Endodermal cell (in vitro differentiated cells): ENCODE measurements at places on chromosomes 4 and X.

DNA sequence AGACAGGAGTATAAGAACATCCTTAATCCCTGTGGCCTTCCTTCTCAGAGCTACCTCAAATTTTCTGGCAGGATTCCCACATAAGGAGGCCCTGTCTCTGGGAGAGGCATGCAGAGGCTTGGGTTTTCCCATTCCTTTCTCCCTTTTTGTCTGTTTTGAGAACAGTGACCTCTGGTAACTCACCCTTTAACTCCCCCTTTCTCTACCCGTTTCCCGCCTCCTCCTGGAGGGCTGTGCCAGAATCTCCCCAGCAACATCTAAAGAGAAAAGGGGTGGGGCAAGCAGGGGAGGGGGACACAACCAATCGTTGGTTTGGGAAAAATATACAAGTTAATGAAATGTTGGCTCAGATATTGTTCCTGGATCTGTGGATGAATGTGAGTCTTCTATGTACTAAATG, 303.7 kb upstream of the IRS4 start:
- H3K4me1 ChIP-seq = peaks cover 3% of the 10 kb centered on the region
- no peaks in the 10 kb centered on the region for H3K27me3 ChIP-seq
- H3K27ac ChIP-seq = no peak overlapping the region
- no peak overlapping the region for H3K4me3 ChIP-seq
- H3K36me3 ChIP-seq = no peaks in the 10 kb centered on the region
- DNase-seq = peak; percentile 53

DNA sequence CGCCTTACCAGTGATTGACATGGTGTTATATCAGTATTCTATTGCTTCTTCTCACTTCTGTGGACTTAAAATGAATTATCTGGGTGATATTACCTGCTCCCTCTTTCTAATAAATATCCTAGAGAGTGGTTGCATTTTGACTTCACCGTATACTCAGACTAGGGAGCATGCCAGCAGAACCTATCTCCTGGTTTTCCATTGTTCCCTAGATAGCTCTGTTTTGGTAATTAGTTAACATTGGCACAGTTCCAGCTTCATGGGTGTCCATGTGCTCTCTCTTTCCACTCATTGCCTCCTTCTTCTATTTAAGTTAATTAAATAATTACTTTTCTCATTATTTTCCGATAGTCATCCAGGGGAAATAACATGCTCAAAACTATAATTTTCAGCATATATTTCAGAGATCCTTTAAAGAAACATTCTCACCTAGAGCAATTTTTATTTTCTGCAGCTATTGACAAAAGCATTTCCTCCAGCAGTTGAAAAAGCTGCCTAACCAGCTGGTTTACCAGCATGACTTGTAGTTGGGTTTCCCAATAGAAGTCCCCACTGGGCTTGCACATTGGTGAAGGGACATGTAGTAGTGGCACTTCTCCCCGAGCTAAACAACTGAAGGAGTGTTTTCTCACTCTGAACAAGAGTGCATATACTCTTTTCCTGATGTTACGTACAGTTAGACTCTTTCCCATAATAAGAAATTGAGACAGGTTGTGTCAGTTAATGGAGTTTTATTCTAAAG, 27.9 kb upstream of the PAPSS1 start:
- no peaks in the 10 kb centered on the region for H3K36me3 ChIP-seq
- no peak overlapping the region for H3K27ac ChIP-seq
- no peaks in the 10 kb centered on the region for H3K4me1 ChIP-seq
- no peak for DNase-seq
- H3K27me3 ChIP-seq = no peaks in the 10 kb centered on the region

DNA sequence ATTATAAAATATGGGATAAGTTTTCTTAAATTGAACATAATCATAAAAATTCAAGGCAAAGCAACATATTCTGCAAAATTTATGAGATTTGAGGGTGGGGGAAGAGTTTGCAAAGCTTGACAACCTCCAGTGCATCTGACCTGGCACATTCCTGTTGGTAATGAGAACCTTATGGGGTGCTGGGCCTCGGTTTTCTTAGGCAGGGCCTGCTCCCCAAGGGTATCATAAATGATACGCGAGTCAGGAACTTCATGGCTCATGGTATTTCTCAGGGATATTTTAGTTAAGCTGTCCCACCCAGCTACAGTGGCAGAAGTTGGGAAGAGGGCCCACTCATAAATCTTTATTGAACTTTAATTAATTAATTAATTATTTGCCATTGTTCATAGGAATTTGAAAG, 13.2 kb downstream of the AFF2 start:
- H3K27me3 ChIP-seq = no peaks in the 10 kb centered on the region
- no peaks in the 10 kb centered on the region for H3K4me1 ChIP-seq
- no peak overlapping the region for H3K4me3 ChIP-seq
- H3K36me3 ChIP-seq = no peaks in the 10 kb centered on the region

DNA sequence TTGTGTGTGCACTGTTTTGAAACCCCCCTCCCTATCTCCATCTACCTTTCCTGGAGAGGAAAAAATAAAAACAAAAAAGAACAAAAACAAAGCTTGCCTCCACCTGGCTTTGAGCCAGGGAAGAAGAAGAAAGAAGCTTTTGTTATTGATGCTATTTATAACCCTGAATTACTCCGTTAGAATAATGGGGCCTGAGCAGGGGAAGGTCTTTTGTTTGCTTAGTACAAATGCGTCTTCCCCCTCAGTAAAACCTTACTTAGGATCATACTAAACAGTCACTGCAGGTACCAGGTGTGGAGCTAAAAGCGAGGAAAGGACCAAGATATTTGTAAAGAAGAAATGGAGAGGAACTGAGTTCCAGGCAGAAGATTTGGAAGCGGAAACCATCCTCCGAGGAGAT, 352.1 kb downstream of the KCNIP4 start:
- H3K27me3 ChIP-seq = no peaks in the 10 kb centered on the region
- H3K4me3 ChIP-seq = no peak overlapping the region

- H3K4me1 ChIP-seq = no peaks in the 10 kb centered on the region
- no peaks in the 10 kb centered on the region for H3K36me3 ChIP-seq
- no peak overlapping the region for H3K27ac ChIP-seq
- no peak overlapping the region for H3K4me3 ChIP-seq
- H3K27me3 ChIP-seq = no peaks in the 10 kb centered on the region
These were observed 227.2 kb upstream of the MBNL3 start for GRCh38 chrX:132716006-132716405.

GRCh38 chr4:158805635-158806471, 37.0 kb downstream of the FNIP2 start:
- H3K4me3 ChIP-seq = no peak overlapping the region
- no peak overlapping the region for H3K27ac ChIP-seq
- H3K4me1 ChIP-seq = peaks cover 5% of the 10 kb centered on the region
- H3K36me3 ChIP-seq = no peaks in the 10 kb centered on the region
- DNase-seq = no peak

DNA sequence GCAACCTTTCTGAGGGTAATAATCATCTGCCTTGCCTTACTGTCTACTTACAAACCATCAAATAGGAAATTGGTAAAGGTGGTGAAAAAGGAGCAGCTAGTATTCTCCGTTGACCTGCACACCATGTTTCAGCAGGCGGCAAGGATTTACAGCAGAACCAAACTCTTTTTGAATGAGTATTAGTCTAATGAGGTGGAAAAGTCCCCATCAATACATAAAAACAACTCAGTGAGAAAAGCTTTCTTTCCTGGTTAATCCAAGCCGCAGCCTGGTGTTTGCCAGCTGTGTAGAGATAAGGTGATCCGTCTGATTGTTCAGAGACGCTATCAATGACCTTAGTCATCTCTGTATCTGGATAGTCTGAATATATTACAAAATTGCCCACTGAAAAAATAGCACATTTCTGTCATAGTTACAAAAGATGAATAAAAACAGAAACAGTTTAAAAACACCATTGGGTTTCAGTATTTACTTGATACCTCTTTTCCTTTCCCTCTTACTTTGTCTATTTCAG, 110.4 kb upstream of the TBC1D9 start:
- H3K36me3 ChIP-seq = no peaks in the 10 kb centered on the region
- peaks cover 13% of the 10 kb centered on the region for H3K27me3 ChIP-seq
- H3K4me1 ChIP-seq = peaks cover 11% of the 10 kb centered on the region
- DNase-seq = no peak

GRCh38 chrX:10217198-10217597, 60.4 kb downstream of the CLCN4 start:
- no peak for DNase-seq
- no peak overlapping the region for H3K4me3 ChIP-seq
- no peaks in the 10 kb centered on the region for H3K27me3 ChIP-seq

- no peak overlapping the region for H3K4me3 ChIP-seq
- no peak overlapping the region for H3K27ac ChIP-seq
- no peaks in the 10 kb centered on the region for H3K27me3 ChIP-seq
- H3K36me3 ChIP-seq = no peaks in the 10 kb centered on the region
- no peak for DNase-seq
- H3K4me1 ChIP-seq = no peaks in the 10 kb centered on the region
These were observed 54.2 kb downstream of the MND1 start for GRCh38 chr4:153398713-153399112.

DNA sequence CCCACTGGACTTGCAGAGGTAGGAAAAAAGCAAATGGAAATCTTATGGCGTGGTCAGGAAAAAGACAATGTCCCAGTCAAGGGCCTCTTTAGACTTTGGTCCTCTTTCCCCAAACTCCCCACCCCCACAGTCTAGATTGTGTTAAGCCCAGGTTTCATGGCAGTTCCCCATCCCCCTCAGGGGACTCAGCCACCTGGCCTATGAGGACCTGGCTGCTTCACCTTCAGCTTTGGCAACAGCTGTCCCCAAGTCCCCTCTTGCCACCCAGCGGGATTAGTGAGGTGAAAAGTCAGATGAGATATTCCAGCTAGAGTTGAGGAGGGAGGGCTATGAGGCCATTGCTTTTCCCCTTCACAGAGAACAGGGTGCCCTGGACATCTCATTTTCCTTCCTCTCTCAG, 457 bp downstream of the RIPPLY1 start:
- H3K4me3 ChIP-seq = no peak overlapping the region
- H3K4me1 ChIP-seq = peaks cover 5% of the 10 kb centered on the region
- H3K27me3 ChIP-seq = peaks cover 7% of the 10 kb centered on the region
- no peak for DNase-seq
- no peak overlapping the region for H3K27ac ChIP-seq

GRCh38 chr4:142567620-142568451, 278.3 kb downstream of the INPP4B start:
- no peak for DNase-seq
- H3K27me3 ChIP-seq = peaks cover 6% of the 10 kb centered on the region
- H3K27ac ChIP-seq = no peak overlapping the region
- H3K4me1 ChIP-seq = no peaks in the 10 kb centered on the region
- no peaks in the 10 kb centered on the region for H3K36me3 ChIP-seq

- no peak overlapping the region for H3K4me3 ChIP-seq
- H3K4me1 ChIP-seq = no peaks in the 10 kb centered on the region
- H3K27ac ChIP-seq = no peak overlapping the region
- DNase-seq = no peak
- H3K27me3 ChIP-seq = no peaks in the 10 kb centered on the region
These were observed 66.8 kb downstream of the RTL9 start for GRCh38 chrX:110425222-110426154.

DNA sequence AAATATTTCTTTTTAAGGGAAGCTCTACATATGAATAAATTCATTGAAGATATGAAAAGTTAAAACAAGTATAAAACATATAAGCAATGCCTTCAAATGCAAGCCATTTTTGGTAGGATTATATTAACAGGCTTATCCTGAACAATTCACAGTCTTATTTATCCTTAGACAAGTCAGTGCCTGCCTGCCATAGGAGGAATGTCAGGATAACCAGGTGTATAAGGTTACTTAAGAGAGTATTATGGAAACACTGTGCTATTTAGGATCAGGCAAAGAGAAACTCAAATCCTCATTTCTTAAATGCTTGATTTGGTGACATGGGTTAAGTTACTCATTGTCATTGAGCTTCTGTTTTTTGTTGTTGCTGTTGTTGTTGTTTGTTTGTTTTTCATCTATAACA, 2029.9 kb upstream of the AGA start:
- no peaks in the 10 kb centered on the region for H3K27me3 ChIP-seq
- no peaks in the 10 kb centered on the region for H3K4me1 ChIP-seq
- no peak for DNase-seq

DNA sequence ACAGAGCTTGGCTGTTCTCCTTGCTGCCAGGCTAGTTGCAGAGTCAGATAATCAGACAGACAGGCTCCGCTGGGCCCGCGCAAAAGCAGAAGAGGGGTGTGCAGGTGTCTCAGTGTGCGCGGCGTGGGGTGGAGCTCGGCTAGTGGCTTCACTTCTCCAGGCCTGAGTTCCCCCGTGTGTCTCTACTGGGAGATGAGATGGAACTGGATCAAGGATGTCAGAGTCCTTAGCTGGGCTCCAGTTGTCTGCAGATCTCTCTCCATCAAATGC, 21.1 kb downstream of the HTRA3 start:
- no peaks in the 10 kb centered on the region for H3K36me3 ChIP-seq
- H3K27ac ChIP-seq = no peak overlapping the region
- peak; percentile 30 for DNase-seq
- H3K27me3 ChIP-seq = no peaks in the 10 kb centered on the region

- H3K27ac ChIP-seq = no peak overlapping the region
- H3K27me3 ChIP-seq = peaks cover 60% of the 10 kb centered on the region
- H3K36me3 ChIP-seq = no peaks in the 10 kb centered on the region
- no peak overlapping the region for H3K4me3 ChIP-seq
These were observed 87.0 kb upstream of the RAPGEF2 start for GRCh38 chr4:159015841-159016240.

GRCh38 chrX:74534569-74535038, 79.8 kb downstream of the RLIM start:
- DNase-seq = no peak
- H3K4me3 ChIP-seq = no peak overlapping the region
- H3K27me3 ChIP-seq = no peaks in the 10 kb centered on the region
- no peaks in the 10 kb centered on the region for H3K36me3 ChIP-seq
- peak overlapping the region; percentile 24 for H3K27ac ChIP-seq

DNA sequence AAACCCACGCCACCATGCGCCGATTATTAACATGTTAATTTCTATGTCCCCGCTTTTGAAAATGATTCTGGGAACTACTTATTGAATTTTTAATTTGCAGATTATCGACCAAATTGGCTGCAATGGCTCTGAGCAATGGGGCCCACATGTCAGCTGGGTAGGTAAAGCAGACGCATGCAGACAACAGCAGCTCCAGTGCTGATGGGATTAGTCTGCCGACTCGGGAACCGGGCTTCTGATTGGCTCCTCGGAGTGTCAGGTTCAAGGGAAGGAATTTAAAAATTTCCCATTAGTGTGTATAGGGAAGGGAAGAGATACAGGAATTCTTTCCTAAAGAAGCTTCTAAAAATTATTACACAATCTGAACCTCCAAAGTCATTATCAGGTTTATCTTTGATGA, 77.4 kb upstream of the PPARGC1A start:
- no peaks in the 10 kb centered on the region for H3K4me1 ChIP-seq
- H3K27ac ChIP-seq = no peak overlapping the region
- no peak for DNase-seq
- no peak overlapping the region for H3K4me3 ChIP-seq
- no peaks in the 10 kb centered on the region for H3K27me3 ChIP-seq
- no peaks in the 10 kb centered on the region for H3K36me3 ChIP-seq

DNA sequence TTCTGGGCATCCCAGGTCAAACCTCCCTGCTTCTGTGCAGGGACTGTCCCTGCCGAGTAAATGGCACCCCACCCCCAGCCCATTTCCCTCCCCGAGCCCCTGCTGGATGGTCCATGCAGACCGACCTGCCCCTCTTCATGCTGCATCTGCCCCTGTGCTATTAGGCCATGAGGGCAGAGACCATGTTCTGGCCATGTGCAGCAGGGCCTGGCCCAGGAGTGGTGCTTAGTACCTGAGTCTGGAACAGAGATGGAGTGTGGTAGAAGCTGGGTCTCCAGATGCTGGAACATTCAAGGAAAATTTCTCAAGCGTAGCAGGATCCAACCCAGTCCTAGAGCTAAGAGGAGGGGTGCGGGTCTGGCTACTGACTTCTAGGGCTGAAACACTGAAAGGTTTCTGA, 15.3 kb upstream of the UBA1 start:
- H3K4me3 ChIP-seq = no peak overlapping the region
- peak; percentile 18 for DNase-seq
- no peaks in the 10 kb centered on the region for H3K27me3 ChIP-seq
